Stomach (tissue), 19 donors: ENCODE measurements at places on chromosomes 1 and 21. TPM values are rescaled to one million over a fixed set of nuclear protein-coding genes. Genes with fewer than 3 reads are reported as not detected.

The CNR2 gene
- not detected for total RNA-seq

The TRNP1 gene
- 1.7 TPM for total RNA-seq

The MFAP2 gene
- total RNA-seq: not detected

The TDRD10 gene
- total RNA-seq: 1.0 TPM

The SPRR2E gene
- total RNA-seq: 54.8 TPM

The ADAM30 gene
- total RNA-seq: not detected

The C1orf210 gene
- 24.3 TPM for total RNA-seq

The EDEM3 gene
- 28.4 TPM for total RNA-seq

The KRTAP11-1 gene
- not detected for total RNA-seq

The NBPF6 gene
- not detected for total RNA-seq

The PKN2 gene
- 24.5 TPM for total RNA-seq

The NPHS2 gene
- total RNA-seq: not detected

The S100A16 gene
- total RNA-seq: 8.9 TPM
